ENCODE measurements at places on chromosomes 2 and 18.

- no peak for DNase-seq
These were observed 852 bp upstream of the KCNH7 start for GRCh38 chr2:162839419-162839818.

GRCh38 chr18:48580782-48581181 is 42.0 kb downstream of the CTIF start:
- no peak for DNase-seq

- peak; percentile 62 for DNase-seq
These were observed 169.9 kb downstream of the MC4R start for GRCh38 chr18:60202708-60203107.

- DNase-seq, result no peak
These were observed 92.0 kb downstream of the SMIM21 start for GRCh38 chr18:75335511-75335910.

- DNase-seq, result no peak
These were observed 42.4 kb downstream of the CYP27C1 start for GRCh38 chr2:127177617-127178263.

DNA sequence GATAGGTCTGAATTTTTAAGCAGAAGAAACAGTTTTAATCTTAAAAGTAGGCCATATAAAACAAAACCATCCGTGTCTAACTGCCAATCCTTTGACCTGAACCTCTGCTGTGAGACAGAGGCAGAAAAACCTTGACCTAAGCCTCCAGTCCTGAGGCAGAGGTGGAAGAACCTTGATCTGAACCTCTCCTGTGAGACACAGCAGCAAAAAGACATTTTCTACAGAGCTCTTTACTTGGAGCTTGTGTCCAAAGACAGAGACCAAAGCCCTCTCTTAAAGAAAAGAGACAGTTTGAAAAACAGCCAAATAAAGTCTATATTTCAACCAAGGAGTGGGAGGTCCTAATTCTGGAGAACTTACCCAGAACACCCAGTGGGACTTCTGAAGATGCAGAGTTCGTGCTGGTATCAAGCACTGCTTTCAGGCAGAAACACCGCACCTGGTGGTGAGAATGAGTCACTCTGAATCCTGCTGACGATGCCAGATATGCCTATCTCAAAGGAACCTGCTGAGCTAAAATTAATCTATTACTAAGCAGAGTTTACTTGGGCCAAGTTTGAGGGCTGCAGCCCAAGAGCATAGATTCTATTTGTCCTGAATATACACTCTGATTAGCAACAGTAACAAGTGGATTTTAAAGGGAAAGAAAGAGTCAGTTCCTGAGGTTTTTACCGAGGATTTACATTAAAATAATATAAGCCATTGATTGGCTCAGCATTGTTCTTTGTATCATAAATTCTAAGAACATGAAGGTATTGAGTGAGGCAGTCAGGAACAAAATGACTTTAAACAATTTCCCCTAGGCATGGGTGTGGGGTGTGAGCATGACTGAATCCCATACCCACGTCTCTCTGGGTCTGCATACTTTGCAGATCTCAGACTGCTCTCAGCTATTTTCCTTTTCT is 806.4 kb downstream of the TRIB2 start:
- DNase-seq, result no peak

DNA sequence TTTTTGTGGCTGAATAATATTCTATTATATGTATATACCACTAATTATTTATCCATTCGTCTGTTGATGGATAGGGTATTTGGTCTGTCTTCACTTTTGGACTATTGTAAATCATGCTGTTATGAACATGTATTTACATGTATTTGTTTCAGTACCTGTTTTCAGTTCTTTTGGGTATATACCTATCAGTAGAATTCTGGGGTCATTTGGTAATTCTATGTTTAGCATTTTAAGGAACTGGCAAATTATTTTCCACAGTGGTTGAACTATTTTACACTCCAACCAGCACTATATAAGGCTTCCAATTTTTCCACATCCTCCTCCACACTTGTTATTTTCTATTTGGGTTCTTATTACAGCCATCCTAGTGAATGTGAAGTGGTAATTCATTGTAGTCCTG is 12.4 kb upstream of the TANK start:
- no peak for DNase-seq
